Fibroblast of mammary gland (primary cell): ENCODE measurements at places on chromosomes 7 and 10.

- peak; percentile 48 for DNase-seq
Measured at GRCh38 chr7:125126376-125126775, 196.8 kb upstream of the POT1 start.

DNA sequence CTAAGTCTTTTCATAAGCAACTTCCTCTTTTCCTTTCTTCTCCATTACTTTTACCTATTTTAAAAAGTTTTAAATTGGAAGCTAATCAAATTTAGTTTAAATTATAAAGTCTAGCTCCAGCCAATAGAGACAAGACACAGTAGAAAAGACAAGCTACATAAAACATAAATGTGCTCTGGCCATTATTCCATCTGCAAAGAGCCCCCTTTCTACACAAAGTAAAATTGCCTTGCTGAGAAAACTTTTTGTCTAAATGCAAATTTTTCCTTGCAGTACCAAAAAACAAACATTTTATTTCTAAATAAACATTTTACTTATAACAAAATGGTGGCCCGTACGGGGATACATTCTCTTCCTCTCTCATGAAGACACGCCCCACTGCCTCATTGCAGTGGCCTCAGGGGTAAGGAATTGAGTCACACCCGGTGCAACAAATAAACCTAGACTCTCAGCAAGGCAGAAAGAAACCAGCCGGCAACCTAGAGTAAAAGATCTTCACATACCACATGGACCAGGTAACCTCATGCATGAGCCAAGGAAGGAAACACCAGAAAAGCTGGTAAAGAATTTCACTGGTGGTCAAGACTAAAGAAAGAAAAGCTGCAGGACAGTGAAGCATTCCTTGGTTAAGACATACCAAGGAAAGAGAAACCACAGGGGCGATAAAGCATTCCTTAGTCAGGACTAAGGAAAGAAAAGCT is 71.6 kb upstream of the ZNF746 start:
- no peak for DNase-seq

DNA sequence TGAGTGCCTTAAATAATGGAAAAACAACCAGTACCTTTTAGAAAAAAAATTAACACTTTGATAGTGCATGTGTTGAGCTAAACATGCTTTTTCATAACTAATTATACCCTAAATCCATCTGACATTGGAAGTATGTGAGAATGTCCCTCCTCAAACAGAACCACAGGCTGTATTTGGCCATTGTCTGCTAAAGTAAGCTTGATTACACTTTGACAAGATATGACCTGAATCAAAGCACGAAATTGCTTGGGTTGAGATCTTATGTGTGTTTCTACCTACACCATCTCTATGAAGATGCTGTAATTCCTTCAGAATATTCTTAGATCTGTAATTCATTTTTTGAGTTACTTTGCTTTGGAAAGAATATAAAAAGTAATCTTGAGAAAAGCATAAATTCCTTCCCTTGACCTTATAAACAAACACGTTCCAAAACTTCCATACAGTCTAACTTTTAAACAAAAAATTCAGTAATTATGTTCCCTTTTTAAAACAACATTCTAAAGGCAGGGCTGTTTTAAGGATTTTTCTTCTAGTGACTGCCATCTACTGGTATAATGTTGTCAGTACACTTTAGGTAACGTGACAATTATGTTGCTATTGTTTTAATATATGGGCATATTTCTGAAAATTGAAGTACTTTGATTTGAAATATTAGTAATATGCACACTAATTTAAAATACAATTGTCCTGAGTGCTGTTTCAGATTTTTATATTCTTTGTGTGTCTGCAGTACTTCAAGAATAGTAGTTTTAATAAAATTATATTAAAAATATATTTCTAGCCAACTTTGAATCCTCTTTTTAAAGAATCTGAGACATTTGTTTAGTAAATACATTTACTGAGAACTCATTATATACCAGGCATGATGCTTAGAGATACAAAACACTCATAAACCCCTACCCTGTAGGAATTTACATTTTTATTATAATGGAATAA is 20.9 kb downstream of the CD36 start:
- peak; percentile 59 for DNase-seq

DNA sequence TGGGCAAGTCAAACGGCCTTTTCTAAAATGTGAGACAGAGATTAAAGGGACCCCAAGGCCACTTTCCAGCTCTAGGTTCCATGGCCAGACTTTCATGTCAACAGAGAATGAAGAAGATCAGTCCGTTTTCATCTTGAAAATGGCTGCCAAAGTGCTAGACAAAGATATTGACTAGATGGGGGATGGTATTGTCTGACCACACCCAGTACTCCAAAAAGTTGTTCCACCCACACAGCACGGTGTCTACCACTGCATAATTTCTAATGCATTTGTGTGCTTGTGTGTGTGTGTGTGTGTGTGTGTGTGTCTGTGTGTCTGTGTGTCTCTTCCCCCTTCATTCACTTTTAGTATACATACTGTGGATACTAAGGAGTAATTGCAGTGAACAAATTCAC is 1.3 kb downstream of the COL1A2 start:
- DNase-seq, result peak; percentile 89

DNA sequence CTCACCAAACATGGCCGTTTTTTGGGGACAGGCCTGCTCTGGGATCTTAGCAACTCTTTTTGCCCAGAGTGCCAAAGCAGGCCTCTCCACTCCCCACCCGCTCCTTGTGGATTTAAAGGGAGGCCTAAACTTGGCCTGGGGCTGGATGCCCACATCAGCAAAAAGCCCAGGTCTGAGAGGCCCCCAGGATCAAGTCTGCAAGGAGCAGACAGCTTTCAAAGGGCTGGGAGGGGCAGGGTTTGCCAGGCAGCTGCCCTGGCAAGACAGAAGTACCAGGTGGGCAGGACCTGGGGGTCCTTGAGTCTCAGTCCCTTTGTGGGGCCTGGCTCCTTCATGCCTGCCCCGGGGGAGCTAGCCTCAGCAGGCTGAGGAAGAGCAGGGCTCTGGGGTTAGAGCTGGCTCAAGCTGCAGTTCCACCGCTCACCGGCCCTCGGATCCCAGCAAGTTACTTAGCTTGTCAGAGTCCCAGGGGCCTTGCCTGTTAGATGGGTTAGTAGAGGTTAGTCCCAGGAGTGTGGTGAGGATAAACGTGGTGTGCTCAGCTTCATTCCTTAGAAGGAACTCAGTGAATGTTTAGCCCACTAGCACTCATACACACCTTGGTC is 56.2 kb downstream of the ARHGAP22 start:
- no peak for DNase-seq

DNA sequence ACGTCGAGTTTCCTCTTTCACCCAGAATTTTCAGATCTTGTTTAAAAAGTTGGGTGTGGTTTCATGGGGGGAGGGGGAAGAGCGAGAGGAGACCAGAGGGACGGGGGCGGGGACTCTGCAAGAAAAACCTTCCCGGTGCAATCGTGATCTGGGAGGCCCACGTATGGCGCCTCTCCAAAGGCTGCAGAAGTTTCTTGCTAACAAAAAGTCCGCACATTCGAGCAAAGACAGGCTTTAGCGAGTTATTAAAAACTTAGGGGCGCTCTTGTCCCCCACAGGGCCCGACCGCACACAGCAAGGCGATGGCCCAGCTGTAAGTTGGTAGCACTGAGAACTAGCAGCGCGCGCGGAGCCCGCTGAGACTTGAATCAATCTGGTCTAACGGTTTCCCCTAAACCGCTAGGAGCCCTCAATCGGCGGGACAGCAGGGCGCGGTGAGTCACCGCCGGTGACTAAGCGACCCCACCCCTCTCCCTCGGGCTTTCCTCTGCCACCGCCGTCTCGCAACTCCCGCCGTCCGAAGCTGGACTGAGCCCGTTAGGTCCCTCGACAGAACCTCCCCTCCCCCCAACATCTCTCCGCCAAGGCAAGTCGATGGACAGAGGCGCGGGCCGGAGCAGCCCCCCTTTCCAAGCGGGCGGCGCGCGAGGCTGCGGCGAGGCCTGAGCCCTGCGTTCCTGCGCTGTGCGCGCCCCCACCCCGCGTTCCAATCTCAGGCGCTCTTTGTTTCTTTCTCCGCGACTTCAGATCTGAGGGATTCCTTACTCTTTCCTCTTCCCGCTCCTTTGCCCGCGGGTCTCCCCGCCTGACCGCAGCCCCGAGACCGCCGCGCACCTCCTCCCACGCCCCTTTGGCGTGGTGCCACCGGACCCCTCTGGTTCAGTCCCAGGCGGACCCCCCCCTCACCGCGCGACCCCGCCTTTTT is at the start of gene VIM:
Gene VIM (plus strand): TSS at position 151 of the 925 bp plus-strand sequence. CDS start 1,182 bp downstream, outside the sequence.
- peak; percentile 98 for DNase-seq
